Kasumi-1 (cell line): ENCODE measurements at places on chromosomes 2 and 18.

DNA sequence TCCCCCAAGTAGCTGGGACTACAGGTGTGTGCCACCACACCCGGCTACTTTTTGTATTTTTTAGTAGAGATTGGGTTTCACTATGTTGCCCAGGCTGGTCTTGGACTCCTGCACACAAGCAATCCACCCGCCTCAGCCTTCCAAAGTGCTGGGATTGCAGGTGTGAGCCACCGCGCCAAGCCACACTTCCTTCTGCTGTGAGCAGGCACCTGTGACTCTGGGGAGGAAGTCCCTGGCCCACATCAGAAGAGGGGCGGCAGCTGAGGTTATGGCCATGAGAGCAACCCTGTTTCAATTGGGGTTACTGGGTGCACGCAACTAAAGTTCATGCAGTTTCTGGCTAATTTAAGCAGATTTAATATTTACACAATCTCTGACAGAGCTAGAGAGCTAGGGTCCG lies 91.0 kb downstream of the PLB1 start:
- no peak for DNase-seq

- DNase-seq, result no peak
Observed at GRCh38 chr2:235500761-235501672, 7.2 kb downstream of the AGAP1 start.

DNA sequence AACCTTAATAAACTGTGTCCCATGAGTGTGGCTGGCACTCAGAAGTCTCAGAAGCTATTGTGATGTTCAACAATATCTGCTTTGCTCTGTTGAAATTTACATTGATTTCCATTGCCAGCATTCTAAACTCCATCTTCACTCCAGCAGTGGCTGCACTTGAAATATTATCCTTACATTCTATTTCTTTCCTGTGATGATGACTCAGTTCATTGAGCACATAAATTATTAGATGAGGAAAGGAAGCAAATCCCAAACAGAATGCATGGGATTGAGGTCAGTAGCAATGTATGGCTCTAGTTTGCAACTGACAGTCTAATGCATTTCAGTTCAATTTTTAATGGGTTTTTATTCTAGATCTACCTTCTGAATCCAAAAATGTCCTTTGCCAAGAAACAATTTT lies 92.4 kb upstream of the TTN start:
- no peak for DNase-seq

- no peak for DNase-seq
Observed at GRCh38 chr18:78080761-78081160, 831.1 kb downstream of the GALR1 start.

- DNase-seq, result no peak
Observed at GRCh38 chr2:44582363-44583008, 220.7 kb downstream of the CAMKMT start.

GRCh38 chr2:20634507-20635112 lies 16.3 kb downstream of the HS1BP3 start:
- DNase-seq, result no peak

DNA sequence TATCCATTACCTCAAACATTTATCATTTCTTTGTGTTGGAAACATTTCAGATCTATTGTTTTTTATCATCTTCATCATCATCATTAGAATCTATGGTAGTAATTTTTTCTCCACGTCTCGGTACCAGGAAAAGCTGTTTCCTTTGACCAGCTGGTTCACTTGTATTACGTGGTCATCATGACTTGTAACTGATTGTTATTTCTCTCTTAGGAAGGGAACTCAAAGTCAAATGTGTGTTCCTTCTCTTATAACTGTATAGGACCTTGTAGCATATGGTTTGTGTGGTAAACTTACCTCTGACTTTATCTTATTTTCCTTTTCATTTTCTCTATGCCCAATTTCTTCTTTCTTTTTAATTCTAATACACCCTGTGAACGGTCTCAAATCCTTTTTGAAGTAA lies 16.5 kb downstream of the NCOA1 start:
- DNase-seq, result no peak

DNA sequence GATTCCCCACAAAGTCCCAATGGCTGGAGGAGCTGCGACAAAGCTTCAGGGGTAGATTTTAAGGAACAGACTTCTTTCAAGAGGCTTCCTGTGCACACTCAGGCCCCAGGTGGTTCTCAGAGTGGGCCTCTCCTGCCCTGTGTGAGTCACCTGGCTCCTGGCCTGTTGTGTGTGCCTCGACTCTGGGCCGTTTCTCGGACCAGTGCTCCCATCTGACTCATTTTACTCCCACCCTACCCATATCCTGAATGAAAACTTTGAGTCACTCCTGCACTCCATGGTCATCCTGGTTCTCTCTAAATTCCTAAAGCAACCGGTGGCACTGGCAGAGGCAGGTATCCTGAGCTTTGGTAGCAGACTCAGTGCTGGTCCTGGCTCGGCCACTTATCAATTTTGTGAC lies 84.1 kb downstream of the CELF4 start:
- no peak for DNase-seq

DNA sequence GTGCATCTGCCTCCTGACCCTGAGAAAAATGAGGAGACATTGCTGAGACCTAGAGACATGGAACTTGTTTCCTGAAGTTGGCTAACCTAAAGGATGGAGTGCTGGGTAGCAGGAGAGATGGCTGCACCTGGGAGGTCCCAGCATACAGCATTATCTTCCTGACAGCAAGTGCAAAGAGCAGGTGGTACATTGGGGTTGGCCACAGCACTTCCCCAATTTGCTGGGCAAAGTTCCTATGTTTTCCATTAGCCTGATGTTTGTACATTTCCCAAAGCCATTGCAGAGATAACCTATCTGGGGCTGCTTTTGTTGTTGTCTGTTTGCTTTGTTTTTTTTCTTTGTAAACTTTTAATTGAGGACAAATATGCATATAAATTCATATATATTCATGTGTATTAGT lies 296.7 kb downstream of the HRH4 start:
- DNase-seq, result no peak

GRCh38 chr2:13103778-13104493 lies 387.2 kb downstream of the TRIB2 start:
- DNase-seq, result no peak

DNA sequence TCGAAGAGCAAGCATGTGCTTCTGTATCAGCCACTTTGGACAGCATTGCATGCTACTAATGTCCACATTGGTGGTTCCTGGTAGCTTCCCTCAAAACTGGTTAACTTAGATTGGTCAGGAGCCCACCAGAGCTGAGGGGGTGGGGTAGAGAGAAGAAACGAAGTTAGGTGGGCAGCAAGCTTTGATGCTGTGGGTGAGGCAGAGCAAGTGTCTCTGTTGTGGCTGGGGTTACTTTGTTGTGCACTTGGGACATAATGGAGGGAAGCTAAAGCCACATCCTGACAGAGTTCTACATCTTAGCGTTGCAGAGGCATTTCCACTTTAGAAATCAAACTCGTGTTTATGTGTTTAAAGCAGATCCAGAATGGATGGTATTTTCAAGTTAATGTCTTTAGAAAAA lies 82.7 kb downstream of the FAM168B start:
- no peak for DNase-seq

DNA sequence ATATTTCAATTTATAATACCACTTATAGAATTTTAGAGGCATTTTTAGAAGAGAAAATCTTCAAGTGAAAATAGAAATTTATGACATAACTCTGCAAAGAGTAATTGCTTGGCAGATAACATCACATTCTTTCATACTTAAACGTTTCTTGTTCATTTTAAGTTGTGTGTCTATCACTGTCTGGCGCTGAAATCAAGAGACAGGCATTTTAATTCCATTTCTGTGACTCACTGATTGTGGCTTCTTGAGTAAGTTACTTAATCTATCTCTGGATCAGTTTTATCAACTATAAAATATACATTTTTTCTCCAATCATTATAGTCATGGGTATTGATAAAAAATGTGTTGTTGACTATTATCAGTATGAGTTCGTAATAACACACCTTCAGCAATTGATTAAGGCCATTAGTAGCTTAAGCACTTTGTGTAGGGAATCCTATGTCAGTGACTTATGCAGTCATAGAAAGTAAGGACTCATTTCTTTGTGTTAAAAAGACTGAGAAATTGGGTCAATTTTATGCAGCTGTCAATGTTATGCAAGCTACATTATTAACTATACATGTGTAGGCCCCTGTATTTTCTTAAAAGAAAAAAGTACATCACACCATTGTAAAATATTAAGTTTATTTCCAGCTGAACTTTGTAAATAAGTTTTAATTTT lies 497.3 kb downstream of the CCDC85A start:
- DNase-seq, result no peak

DNA sequence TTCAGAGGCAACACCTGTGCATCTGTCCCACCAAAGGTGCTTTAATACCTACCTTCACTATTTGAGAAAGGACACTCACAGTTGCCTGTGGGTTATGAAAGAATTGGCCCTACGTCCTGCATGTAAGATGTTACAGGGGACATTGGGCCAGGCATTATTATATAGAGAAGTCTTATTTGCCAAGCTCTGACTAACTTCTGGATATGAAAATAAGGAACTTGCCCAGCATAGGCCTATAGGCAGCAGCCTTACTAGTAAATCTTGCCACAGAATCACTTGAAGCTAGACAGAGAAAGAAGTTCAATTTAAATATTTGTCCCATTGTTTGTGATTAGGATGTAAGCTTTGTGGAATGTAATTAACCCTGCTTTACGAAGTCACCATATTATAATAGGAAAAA lies 41.7 kb downstream of the NLRC4 start:
- DNase-seq, result no peak

GRCh38 chr2:72971036-72971435 lies 53.7 kb downstream of the EMX1 start:
- DNase-seq, result no peak
